GM06990 (cell line): ENCODE measurements at places on chromosomes 11 and 22.
A peak's percentile ranks its signal among the peaks of the same experiment; 100 is the strongest.

DNA sequence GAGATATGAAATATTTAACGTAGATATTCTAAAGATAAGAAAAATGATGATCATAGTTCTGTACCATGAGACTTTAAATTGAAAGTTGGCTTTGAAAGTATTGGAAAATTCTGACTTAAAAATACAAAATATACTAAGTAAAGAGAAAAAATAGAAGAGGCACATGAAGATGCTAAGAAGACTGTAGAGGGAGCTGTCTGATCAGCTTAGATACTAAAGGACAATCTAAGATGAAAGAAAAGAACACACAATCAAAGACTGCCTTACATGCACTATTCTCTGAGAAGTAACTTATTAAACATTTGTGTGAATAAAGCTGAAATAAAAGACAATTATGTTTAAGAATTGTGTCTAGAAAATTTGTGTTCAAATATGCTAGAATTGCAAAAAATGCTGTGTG lies 55.1 kb downstream of the RBMXL2 start:
- DNase-seq: no peak

GRCh38 chr11:95222817-95223216 lies 8.2 kb downstream of the SESN3 start:
- DNase-seq: no peak

- DNase-seq: no peak
Measured at GRCh38 chr22:19120829-19121630, 1.2 kb downstream of the DGCR2 start.

GRCh38 chr11:117278347-117278746 lies 12.8 kb upstream of the BACE1-AS start:
- DNase-seq: no peak

- no peak for DNase-seq
Measured at GRCh38 chr11:111170761-111171379, 74.7 kb upstream of the POU2AF2 start.

- no peak for DNase-seq
Measured at GRCh38 chr11:65323813-65324212, 9.1 kb downstream of the CDC42EP2 start.

DNA sequence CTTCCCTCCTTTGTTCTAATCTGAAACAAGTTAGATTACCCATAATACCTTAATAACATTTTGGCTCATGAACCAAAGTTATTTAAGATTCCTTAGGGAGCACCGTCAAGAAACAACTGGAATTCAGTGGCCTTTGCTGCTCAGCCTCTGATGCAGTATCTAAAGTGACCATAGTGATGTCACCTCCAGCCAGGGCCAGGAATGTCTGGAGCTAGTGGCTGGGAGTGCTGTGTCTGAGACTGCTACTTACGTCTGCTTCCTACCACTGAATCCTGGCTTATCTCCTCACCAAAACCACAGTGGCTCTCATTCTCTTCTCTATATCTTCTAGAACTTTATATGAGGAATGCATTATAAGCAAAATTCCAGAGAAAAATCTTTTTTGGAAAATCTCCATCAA lies 658.0 kb downstream of the DLG2 start:
- DNase-seq: no peak

GRCh38 chr22:27895600-27895999 lies 23.5 kb downstream of the PITPNB start:
- DNase-seq: peak; percentile 48

DNA sequence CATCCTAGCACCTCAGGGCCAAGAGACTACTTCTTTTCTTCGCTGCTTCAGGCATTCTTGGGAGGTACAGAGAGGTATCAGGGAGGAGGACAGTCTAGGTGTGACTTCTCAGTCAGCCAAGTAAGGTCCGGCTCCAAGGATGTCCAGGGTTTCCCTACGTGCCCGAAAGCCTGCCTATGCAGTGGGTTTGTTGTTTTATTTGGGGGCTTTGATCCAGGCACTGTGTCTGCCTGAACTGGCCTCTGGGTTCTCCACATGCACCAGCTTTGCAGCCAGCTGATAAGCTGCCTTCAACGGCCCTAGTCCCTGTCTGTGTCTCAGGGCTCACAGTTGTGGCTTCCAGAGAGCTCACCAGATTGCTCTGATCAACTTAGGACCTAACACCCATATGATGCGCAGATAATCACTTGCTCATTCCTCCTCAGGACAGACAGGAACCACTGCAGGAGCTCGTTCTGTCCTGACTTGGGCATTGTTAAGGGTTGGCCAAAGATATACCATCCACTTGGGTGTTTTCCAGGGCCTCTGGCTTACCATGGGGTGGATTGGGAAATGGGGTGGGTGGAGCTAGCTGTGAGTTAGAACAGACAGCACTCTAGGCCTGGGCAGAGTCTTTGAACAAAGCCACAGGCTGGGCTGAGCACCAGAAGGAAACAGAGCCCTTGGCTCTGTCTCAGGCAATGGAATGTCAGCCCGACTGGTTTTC lies 45.5 kb upstream of the CRYBB3 start:
- DNase-seq: no peak

DNA sequence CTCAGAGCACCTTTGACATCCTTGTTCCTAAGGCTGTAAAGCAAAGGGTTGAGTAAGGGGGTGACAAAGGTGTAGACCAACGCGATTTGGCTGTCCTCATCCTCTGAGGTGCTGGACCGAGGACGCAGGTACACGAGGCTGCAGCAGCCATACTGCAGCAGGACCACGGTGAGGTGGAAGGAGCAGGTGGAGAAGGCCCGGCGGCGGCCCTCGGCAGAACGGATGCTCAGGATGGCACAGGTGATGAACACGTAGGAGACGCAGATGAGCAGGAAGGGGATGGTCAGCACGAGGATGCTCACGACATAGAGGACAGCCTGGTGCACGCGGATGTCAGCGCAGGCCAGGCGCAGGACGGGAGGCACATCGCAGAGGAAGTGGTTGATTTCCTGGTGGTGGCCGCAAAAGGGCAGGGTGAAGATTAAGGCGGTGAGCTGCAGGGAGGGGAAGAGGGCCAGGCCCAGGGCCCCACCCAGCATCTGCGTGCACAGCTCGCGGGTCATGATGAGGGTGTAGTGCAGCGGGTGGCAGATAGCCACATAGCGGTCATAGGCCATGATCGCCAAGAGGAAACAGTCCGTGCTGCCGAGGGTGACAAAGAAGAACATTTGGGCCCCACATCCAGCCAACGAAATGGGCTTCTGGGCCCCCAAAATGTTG lies 632 bp downstream of the OR10Q1 start:
- DNase-seq: no peak

- DNase-seq: no peak
Measured at GRCh38 chr11:124538019-124538418, 5.4 kb downstream of the OR8B12 start.

- no peak for DNase-seq
Measured at GRCh38 chr11:72179804-72180396, 12.0 kb upstream of the FOLR1 start.

GRCh38 chr11:60528934-60529333 lies 13.7 kb downstream of the MS4A13 start:
- peak; percentile 31 for DNase-seq

DNA sequence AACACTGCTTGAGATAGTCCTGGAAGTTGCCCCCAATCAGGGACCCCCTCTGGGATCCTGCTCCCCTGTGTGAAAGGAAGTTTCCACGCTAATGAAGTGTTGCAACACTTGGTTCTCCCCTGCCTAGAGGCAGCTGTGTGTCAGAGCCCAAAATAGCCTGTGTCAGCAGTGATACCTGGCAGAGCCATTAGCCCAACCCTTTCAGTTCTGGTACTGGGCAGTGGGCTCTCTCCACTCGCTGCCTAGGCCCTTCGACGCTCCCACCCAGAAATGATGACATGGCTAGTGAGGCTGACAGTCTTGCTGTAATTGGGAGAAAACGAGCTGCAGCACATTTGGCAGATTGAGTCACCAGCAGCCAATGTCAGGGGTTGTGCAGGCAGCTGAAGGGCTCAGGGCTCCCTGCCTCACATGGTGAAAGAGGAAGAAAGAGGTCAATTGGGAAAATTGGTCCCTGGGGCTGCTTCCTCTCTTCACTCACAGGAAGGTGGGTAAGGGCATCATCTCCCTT lies 1.4 kb upstream of the NXF1 start:
- no peak for DNase-seq

- DNase-seq: no peak
Measured at GRCh38 chr22:40211476-40212054, 33.8 kb downstream of the TNRC6B start.

DNA sequence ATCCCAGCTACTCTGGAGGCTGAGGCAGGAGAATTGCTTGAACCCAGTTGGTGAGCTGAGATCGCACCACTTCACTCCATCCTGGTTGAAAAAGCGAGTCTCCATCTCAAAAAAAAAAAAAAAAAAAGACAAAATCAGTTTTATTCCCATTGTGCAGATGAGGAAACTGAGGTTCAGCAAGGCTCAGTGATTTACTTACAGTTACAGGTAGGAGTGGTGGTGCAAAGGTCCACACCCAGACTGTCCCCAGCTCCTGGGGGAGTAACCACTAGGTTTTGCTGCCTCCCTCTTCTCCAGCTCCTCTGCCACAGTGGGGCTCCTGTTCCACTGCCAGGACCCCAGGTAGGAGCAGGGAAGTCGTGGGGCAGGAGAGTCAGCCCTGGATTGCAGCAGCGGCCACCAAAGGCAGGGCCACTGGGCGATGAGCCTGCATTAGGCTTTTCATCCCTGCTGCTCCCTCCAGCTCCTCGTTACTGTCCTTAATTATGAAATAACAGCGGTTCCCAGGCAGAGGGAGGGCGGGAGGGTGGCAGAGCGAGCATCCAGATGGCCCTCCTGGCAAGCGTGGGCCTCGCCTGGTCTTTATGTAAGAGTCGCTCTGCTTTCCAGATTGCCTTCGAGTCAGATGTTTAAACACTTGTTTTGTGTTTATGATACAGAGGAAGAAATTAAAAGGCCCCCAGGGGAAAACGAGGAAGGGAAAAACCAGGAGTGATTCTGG lies 15.5 kb upstream of the RASD2 start:
- DNase-seq: no peak

- DNase-seq: no peak
Measured at GRCh38 chr22:36079041-36079440, 50.4 kb upstream of the RBFOX2 start.

GRCh38 chr22:50640857-50641647 lies 13.1 kb upstream of the ARSA start:
- DNase-seq: no peak

GRCh38 chr22:36087784-36088183 lies 59.2 kb upstream of the RBFOX2 start:
- DNase-seq: no peak

DNA sequence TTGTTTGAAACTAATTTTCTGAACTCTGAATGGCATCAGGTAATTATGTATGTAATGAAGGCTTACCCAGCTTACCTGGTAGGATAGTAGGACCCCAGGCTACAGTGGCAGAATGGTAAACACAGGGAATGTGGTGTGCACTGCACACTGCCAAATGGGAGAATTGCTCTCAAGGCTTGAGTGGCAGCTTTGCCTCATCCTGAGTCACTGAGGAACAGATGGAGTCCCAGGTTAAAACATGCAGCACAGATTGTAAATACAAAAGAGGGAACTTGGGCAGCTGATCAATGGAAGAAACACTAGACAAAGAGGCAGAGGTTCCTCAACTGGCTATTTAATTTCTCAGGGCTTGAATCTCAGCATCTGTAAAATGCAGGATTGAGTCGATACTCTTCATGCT lies 24.4 kb downstream of the GPR83 start:
- DNase-seq: no peak

- no peak for DNase-seq
Measured at GRCh38 chr11:112809429-112809828, 151.8 kb upstream of the NCAM1 start.

DNA sequence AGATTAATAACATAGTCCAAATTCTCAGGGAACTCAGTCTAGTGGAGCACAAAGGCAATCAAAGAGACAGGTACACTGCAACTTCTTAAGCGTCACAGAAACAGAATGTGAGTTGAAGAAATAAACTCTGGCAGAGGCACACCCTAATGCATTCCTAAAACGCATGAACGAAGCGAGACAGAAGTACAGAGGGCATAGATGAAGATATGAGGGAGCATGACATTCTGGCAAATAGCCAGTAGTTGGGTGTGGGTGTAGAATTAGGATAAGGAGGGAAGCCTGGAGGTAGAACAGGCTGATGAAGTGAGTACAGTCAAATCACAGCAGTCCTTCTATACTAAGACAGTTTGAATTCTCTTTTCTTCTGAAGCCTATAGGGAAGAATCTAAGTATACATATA lies 838.7 kb upstream of the API5 start:
- DNase-seq: no peak

- no peak for DNase-seq
Measured at GRCh38 chr11:29530961-29531360, 485.9 kb downstream of the KCNA4 start.

DNA sequence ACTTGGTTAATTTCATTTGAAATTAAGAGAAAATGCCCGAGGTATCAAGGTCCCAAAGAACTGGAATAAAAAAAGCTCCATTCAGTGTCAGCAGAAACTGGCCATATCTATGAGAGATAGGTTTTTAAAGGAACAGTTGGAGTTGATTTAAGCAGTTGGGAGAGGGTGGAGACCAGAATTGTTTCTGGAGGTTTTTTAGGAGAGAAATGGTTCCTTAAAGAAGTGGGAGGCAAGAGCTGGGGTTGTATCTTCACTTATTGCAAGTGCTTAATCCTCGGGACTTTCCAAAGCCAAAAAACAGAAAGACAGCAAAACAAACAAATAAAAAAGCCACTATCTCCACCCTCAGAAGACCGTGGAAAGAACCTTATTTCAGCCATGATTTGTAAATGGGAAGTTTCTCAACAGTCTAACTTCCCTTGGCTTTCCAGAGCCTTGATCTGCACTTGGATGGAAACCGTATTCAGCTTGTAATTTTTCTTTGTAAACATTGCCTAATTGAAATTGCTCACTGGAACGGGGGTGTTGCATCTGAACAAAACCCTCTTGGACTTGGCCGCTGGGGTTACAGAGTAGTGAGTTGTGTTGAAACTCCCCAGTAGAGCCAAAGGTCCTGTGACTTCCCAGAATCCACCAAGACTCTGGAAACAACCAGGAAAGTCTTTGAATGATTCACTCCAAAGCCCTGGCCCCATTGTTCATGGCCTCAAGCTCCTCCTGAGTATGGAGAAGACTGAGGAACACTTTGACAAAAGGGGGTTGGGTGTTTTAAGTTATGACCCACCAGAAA lies 115.6 kb downstream of the SLC1A2 start:
- DNase-seq: no peak

DNA sequence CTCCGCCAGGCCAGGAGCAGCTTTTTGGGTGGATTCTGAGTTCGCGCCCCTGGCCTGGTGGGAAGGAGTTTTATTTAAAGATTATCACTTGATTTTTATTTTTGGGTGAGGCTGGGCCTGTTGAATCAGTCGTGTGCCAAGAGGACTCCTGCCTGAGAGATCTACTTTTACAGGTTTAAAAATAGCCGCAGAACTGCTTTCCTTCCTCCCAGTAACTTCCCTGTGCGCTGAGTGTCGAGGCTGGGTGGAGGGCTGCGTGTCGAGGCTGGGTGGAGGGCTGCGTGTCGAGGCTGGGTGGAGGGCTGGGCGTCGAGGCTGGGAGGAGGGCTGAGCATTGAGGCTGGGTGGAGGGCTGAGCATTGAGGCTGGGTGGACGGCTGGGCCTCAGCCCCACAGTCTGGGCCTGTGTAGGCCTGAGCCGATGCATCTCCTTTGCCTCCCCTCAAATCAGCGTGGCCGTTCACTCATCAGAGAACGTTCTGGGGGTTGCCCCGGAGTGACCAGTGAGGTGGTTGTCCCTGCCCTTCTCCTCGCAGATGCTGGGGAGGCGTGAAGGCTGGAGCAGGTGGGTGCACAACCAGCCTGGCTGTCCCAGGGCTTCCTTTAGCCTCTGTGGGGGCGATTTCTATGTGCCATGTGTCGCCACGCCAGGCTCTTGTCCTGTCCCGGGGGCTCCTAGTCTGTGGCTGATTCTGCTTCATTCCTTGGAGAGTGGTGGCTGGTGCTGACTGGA lies 30.1 kb downstream of the GRAMD4 start:
- no peak for DNase-seq

GRCh38 chr11:1817511-1817910 lies 17.3 kb upstream of the SYT8 start:
- no peak for DNase-seq

- no peak for DNase-seq
Measured at GRCh38 chr11:126124231-126124661, 61.6 kb upstream of the CDON start.
